ENCODE measurements at places on chromosomes 12 and 14.

GRCh38 chr14:32417956-32418552 is 89.0 kb downstream of the AKAP6 start:
- DNase-seq = no peak

GRCh38 chr14:92340931-92341330 is 18.0 kb downstream of the SLC24A4 start:
- peak; percentile 35 for DNase-seq

- DNase-seq = no peak
Measured at GRCh38 chr14:48035836-48036235, 360.4 kb upstream of the MDGA2 start.

DNA sequence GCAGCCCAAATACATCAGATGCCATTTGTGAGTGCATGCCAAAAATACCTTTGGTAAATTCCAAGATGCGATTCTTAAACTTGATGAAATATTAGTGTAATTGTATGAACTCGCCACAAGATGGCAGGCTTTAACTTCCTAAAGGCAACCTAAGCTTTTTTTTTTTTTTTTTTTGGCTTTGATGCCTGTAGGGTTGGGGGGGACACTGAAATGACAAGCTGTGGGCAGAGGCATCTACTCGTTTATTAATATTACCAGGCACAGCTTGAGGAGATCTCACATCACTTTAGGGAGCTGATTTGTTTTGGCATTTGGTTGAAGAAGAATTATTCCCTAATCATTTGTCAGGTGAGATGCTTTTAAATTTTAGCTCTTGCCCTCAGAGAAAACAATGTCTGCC is 126.7 kb upstream of the CCDC196 start:
- peak; percentile 39 for DNase-seq

- DNase-seq = no peak
Measured at GRCh38 chr12:130983328-130984017, 29.8 kb downstream of the ADGRD1 start.

Measured in GM12864 (cell line).